ENCODE measurements at places on chromosomes 12 and 14. TPM values are rescaled to one million over a fixed set of nuclear protein-coding genes. Genes with fewer than 3 reads are reported as not detected.
A peak's percentile ranks its signal among the peaks of the same experiment; 100 is the strongest.

GRCh38 chr12:100857418-100857817 lies 62.8 kb downstream of the ANO4 start:
- H3K27me3 ChIP-seq: no peaks in the 10 kb centered on the region
- H3K4me1 ChIP-seq: no peaks in the 10 kb centered on the region
- no peak overlapping the region for H3K27ac ChIP-seq
- H3K36me3 ChIP-seq: no peaks in the 10 kb centered on the region

DNA sequence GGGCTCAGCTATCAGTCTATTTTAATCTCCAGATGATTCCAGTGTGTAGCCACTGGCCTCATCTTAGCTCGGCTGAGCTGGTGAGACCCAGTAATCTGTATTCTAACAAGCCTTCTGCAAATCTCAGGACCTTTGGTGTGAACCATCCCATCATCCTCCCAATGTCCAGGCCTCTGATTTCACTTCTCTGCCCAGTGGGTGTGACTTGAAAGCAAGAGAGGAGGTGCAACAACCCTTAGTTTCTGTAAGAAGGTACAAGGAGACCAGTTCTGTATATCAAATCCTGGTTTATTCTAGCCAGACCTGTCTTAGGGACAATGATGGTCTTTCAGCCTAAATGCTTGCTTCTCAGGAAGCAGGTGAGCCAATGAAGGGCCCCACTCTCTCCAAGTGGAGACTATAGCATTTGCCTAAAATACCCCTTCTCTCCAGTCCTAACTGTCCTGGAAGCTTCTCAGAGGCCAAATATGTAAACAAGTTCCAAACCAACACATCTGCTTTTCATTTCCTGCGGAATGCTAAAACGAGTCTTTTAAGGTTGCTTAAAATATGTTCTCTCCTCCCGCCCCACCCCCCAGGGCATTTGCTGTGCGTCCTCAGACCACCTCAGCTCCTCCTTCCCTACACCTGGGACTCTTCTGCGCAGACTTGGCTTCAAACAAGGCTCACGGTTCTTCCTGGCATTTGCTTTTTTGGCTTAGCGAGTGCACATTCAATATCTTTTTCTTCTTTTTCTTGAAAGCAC lies 78.4 kb upstream of the FUT8 start:
- peak overlapping the region; percentile 64 for H3K27ac ChIP-seq
- no peaks in the 10 kb centered on the region for H3K27me3 ChIP-seq
- peaks cover 9% of the 10 kb centered on the region for H3K36me3 ChIP-seq
- H3K4me3 ChIP-seq: no peak overlapping the region

GRCh38 chr12:117101953-117102799 lies 3.0 kb upstream of the TESC start:
- H3K4me1 ChIP-seq: peaks cover 20% of the 10 kb centered on the region
- H3K36me3 ChIP-seq: no peaks in the 10 kb centered on the region
- H3K27me3 ChIP-seq: peaks cover 8% of the 10 kb centered on the region
- no peak for DNase-seq

RNASE7 gene
- not detected for total RNA-seq

DNA sequence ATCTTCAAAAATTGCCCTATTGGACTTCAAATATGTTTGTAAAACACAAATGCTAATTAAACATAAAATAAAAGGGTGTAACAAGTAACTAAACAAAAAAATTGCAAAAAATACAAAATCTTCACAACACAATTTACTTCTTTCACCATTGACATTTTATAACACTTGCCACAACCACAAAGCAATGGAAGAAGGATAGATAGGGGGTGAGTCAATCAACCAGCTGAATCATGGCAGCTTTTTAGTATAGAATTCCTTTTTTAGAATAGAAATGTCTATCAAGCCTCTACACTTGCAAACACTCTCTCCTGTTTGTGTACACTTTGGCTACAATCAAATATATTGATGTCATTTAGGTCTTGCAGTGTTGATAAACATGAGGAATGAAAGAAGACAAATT lies 232.7 kb downstream of the SLC16A7 start:
- no peak overlapping the region for H3K4me3 ChIP-seq
- H3K36me3 ChIP-seq: no peaks in the 10 kb centered on the region
- H3K27me3 ChIP-seq: peaks cover 2% of the 10 kb centered on the region
- DNase-seq: no peak
- no peaks in the 10 kb centered on the region for H3K4me1 ChIP-seq

DNA sequence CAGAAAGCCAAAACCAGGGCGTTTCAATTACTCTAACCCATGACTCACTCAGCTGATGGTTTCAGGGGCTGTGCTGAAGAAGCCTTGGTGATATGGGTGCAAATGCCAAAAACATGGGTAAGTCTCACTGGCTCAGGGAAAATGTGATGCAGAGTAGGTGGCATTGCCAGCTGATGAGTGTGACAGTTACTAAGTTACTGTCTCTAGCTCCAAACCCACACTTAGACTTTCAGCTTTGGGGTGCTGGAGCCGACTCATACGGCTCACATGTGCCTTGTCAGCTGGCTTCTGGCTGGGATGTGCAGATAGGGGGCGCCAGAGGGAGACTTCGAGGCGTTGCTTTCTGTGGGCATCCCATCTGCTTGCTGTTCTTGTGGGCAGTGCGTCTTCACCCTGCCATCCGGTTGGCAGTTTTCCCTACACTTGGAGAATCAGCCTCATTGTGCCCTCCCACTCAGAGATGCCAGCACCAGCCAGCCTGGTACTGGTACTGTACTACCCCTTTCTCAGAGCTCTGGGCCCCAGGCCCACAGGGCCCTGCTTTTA lies 11.1 kb upstream of the KRT7 start:
- H3K4me3 ChIP-seq: no peak overlapping the region
- H3K4me1 ChIP-seq: peaks cover 15% of the 10 kb centered on the region
- no peaks in the 10 kb centered on the region for H3K36me3 ChIP-seq
- DNase-seq: peak; percentile 92
- no peak overlapping the region for H3K27ac ChIP-seq
- H3K27me3 ChIP-seq: peaks cover 30% of the 10 kb centered on the region

DNA sequence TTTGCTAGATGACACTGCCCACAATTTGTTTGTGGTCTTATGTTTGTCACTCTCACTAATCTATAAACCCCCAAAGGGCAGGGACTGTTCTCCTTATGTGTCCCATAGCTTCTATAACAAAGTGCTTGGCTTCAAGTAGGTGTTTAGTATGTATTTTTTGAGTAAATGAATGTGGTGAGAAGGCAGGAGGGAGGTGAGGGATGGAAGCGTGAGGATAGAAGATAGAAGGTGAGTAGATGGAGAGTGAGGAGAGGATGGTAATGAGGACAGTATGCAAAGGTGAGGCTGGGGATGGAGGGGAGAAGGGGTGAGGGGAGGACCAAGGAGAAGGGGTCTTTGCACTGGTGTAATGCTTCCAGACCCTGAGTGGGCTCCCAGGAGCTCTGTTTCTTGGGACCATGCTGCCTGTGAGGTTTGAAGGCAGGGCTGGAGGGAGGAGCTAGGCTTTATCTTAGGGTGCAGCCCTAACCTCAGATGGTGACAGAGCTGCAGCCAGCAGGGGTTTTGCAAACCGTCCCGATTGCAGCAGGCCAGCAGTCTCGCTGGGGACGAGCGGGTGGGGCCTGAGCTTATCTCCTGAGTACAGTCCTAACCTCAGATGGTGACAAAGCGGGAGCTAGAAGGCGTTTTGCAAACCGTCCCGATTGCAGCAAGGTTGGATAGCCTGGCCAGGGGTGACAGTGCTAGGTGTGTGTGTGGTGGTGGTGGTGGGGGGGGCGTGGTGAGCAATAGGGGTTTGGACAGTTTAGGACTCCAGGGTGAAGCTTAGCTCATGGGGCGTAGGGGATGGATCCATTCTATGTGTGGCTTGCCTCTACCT lies 6.5 kb downstream of the CEBPE start:
- no peak overlapping the region for H3K27ac ChIP-seq
- DNase-seq: no peak
- H3K4me1 ChIP-seq: peaks cover 10% of the 10 kb centered on the region
- no peaks in the 10 kb centered on the region for H3K36me3 ChIP-seq
- no peaks in the 10 kb centered on the region for H3K27me3 ChIP-seq

GRCh38 chr14:94098326-94098992 lies 12.1 kb upstream of the IFI27 start:
- H3K27me3 ChIP-seq: no peaks in the 10 kb centered on the region
- H3K4me3 ChIP-seq: no peak overlapping the region
- no peak overlapping the region for H3K27ac ChIP-seq

TAS2R19 gene
- total RNA-seq: 1.4 TPM

- H3K27me3 ChIP-seq: no peaks in the 10 kb centered on the region
- H3K36me3 ChIP-seq: peaks cover 33% of the 10 kb centered on the region
- H3K27ac ChIP-seq: peak overlapping the region; percentile 59
- H3K4me1 ChIP-seq: peaks cover 39% of the 10 kb centered on the region
Measured at GRCh38 chr12:50985322-50985721, 33.0 kb downstream of the HIGD1C start.

DNA sequence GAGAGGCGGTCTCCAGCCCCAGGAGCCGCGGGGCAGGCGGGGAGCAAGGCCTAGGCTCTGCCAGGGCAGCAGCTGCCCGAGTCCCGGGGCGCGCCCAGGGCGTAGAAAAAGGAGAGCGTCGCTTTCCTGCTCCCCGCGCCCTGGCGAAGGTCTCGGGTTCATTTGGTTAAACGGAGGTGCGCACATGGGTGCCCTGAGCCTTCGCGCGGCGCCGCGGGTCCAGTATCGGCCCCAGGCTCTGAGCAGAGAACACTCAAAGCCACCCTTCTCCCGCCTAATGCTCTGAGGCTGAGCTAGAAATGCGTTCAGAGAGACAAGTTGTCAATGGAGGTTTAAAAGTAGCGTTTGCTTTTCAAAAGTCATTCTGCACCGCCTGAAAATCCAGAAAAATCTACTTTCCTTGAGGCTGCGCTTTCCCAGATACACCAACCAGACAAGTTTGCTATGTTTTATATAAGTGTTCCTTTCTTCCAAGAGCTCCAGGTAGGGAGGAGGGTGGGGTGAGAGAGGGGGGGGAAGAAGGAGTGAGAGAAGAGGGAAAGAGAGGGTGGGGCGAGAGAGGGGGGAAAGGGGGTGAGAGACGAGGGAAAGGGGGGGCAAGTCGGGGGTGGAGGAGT lies 1.5 kb downstream of the TMEM132C start:
- no peak overlapping the region for H3K4me3 ChIP-seq
- no peaks in the 10 kb centered on the region for H3K36me3 ChIP-seq
- H3K27me3 ChIP-seq: peaks cover 47% of the 10 kb centered on the region
- H3K27ac ChIP-seq: no peak overlapping the region

PIK3C2G gene
- not detected for total RNA-seq

GRCh38 chr12:115857160-115857920 lies 420.2 kb downstream of the MED13L start:
- no peaks in the 10 kb centered on the region for H3K4me1 ChIP-seq
- H3K36me3 ChIP-seq: no peaks in the 10 kb centered on the region
- H3K4me3 ChIP-seq: no peak overlapping the region
- H3K27me3 ChIP-seq: peaks cover 18% of the 10 kb centered on the region

- no peaks in the 10 kb centered on the region for H3K4me1 ChIP-seq
- H3K4me3 ChIP-seq: no peak overlapping the region
- peaks cover 17% of the 10 kb centered on the region for H3K27me3 ChIP-seq
- no peak for DNase-seq
Measured at GRCh38 chr12:103589517-103589916, 2.4 kb downstream of the STAB2 start.

GSC gene
- total RNA-seq: not detected

DNA sequence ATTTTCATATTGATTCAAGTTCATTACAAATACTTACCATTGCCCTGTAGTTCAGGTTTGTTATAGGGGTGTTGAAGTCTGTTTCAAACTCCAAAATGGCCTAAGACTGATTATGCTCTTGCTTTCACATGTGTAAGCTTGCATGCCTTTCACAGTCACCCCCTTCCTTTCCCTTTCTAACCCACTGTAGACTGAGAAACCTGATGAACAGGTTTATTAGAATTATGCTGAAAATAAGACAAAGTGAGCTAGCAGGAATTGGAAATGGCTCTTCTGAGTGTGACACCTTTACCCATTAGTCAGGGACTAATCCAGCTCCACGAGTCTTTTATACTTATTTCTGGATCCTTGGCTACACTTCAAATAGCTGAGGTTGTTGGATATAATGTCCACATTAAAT lies 38.9 kb downstream of the FBXO33 start:
- no peak overlapping the region for H3K27ac ChIP-seq
- DNase-seq: no peak
- peaks cover 17% of the 10 kb centered on the region for H3K4me1 ChIP-seq
- H3K27me3 ChIP-seq: no peaks in the 10 kb centered on the region
- no peak overlapping the region for H3K4me3 ChIP-seq

GRCh38 chr12:122921917-122922316 lies 26.0 kb upstream of the VPS37B start:
- DNase-seq: no peak
- H3K4me1 ChIP-seq: peaks cover 3% of the 10 kb centered on the region
- no peaks in the 10 kb centered on the region for H3K27me3 ChIP-seq
- no peak overlapping the region for H3K4me3 ChIP-seq
- H3K27ac ChIP-seq: no peak overlapping the region
- H3K36me3 ChIP-seq: no peaks in the 10 kb centered on the region

DNA sequence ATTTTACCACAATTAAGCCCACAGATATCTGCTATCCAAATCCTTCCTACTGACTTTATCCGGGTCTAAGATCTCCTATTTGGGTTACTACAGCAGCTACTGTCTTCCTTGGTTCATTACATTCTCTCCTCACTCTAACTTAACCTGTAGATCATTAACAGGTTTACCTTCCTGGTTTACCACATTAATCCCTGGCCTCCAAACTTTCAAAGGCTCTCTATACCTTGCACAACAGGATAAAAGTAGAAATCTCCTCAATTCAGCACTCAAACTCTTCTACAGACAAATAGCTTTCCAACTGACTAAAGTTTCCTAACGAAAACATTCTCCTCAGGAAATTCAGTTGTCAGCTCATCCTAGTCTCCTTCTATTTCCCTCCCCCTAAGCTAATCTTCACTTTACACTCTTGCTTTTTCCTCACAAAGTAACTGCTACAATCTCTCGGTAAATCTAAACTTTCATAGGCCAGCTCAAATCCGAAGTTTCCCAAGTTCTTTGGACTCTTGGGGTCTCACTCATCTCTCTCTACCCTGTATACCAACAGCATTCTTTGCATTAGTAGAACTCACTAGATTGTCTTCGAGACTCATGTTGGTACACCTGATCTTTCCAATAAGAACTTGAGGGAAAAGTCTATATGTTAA lies 2.7 kb downstream of the BTBD7 start:
- no peaks in the 10 kb centered on the region for H3K36me3 ChIP-seq
- H3K4me3 ChIP-seq: no peak overlapping the region
- H3K27ac ChIP-seq: no peak overlapping the region
- no peaks in the 10 kb centered on the region for H3K27me3 ChIP-seq

DNA sequence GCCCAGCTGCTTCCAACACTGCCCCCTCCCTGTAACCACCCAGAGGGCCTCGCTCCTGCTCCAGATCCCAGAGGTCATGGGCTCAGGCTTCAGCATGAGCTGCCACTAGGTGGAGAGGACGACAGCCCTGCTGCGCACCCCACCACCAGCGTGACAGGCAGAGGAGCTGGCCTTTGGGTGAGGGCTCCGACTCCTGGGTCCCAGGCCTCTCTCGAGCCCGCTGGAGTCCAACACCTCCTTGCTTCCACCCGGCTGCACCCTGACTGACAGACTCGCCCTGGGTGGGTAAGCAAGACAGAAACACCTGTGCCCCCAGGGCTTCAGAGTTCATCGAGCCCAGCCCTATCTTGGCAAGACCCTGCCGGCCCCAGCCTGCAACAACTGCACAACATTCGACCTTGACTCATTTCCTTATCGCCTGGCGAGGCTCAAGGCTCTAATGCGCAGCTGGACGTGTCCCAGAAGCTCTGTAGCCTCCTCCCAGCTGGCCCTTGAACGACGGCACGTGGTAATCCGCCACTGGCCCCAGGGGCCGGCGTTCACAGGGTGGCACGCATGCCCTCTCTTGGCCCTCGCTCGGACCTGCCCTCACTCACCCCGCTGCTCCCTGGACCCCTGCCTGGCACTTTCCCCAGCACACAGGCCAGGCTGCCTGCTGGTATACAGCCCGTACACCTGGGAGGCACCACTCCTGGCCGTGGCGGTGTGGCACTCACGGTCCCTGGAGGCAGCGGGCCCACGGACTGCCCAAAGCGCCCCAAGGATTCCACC lies 28.0 kb downstream of the VPS37B start:
- H3K27me3 ChIP-seq: no peaks in the 10 kb centered on the region
- no peak overlapping the region for H3K27ac ChIP-seq
- H3K36me3 ChIP-seq: peaks cover 32% of the 10 kb centered on the region
- DNase-seq: no peak

Data from activated CD8-positive, alpha-beta T cell treated with anti-CD3 and anti-CD28 coated beads for 36 hours (primary cell).